ENCODE measurements at places on chromosomes 2 and 18.

- DNase-seq: no peak
These were observed 258.8 kb downstream of the NEDD4L start for GRCh38 chr18:58302811-58303210.

- DNase-seq: no peak
These were observed 78.8 kb upstream of the LCLAT1 start for GRCh38 chr2:30368258-30368657.

GRCh38 chr2:172889768-172890430 lies 154.3 kb downstream of the RAPGEF4 start:
- no peak for DNase-seq

GRCh38 chr2:170313347-170313991 lies 135.5 kb downstream of the MYO3B start:
- DNase-seq: no peak

All from GDM1 (cell line).